Activated effector memory CD4-positive, alpha-beta T cell treated with anti-CD3 and anti-CD28 coated beads, Interleukin-2, amount 50 U/mL, for 16 hours (primary cell): ENCODE measurements at places on chromosomes 1 and 21.
A peak's percentile ranks its signal among the peaks of the same experiment; 100 is the strongest.

DNA sequence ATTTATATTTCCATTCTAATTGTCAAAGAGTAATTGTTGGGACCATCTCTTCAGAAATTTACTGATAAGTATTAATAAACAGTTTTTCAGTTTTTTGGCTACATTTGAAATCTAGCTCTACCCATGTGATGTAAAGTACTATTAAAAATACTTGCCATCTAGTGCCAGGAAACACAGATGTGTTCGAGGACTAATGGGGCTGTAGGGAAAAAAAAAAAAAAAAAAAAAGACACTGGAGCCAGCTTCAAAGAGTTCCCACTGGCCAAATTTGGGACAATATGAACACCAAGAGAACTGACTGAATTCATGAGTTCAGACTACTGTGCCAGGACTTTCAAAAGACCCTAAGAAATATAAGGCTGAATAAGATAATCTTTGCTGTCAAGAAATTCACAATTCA, 65.2 kb upstream of the GFI1 start:
- no peak for DNase-seq

DNA sequence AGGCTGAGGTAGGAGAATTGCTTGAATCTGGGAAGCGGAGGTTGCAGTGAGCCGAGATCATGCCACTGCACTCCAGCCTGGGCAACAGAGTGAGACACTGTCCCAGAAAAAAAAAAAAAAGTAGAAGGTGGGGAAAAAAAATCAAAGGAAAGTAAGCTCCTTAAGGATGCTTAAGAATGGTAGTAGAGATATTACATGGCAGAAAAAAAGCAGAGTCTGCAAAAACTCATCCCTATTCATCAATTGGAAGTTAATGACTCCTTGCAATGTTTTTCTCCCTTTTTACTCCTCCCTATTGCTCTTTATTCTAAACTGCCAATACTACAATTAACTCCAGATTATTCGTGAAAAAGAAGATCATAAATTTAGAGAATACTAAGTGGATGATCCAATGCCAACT, 23.4 kb downstream of the ENAH start:
- DNase-seq = no peak

- peak; percentile 90 for DNase-seq
Measured at GRCh38 chr1:160083968-160084770, 2.8 kb downstream of the KCNJ9 start.

- peak; percentile 86 for DNase-seq
Measured at GRCh38 chr1:15950302-15950701, 25.6 kb downstream of the ZBTB17 start.

DNA sequence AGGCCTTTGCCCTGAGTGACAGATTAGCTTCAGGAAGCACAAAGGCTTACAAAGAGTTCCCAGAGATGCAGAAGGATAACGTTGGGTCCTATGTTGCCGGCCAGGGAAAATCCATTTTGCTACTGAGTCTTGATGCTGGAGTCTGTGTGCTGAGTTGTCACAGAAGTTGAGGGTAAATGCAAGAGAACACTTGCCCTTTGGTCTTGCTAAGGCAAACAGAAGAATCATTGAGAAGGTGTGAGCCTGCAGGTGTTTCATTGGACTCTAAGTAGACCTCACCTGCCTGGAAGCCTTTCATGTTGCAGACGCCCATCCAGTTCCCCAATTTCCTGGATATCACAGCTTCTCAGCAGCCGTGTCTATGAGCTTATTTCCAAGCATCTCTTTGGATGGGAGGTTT, 105.2 kb downstream of the PCP4 start:
- DNase-seq = no peak
